ENCODE measurements at places on chromosomes 12 and 14.

GRCh38 chr12:41014643-41015020, 173.5 kb upstream of the PDZRN4 start:
- DNase-seq = no peak

DNA sequence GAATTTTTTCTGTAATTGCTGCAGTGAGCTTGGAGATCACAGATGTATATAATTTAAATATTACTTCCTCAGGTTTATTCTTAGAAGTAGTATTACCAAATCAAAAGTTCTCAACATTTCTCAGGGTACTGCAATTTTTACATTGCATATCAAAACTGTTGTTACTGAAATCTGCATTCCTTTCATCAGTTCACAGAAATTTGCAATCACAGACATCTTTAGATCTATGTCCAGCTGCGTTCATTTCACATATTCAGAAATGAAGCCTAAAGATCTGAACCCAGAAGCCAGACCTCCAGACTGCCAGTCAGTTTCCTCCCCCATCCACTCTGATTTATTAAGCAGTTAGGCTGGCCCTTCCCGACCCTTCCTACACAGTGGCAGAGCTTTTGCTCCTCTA, 18.2 kb upstream of the IFT81 start:
- DNase-seq = no peak

GRCh38 chr12:89571491-89572195, 45.8 kb upstream of the POC1B start:
- DNase-seq = no peak

GRCh38 chr12:7017870-7018349, 366 bp downstream of the LPCAT3 start:
- DNase-seq = no peak
